ENCODE measurements at places on chromosomes 5 and 9.

- no peak for DNase-seq
These were observed 274.9 kb downstream of the ARHGAP26 start for GRCh38 chr5:143045062-143045461.

DNA sequence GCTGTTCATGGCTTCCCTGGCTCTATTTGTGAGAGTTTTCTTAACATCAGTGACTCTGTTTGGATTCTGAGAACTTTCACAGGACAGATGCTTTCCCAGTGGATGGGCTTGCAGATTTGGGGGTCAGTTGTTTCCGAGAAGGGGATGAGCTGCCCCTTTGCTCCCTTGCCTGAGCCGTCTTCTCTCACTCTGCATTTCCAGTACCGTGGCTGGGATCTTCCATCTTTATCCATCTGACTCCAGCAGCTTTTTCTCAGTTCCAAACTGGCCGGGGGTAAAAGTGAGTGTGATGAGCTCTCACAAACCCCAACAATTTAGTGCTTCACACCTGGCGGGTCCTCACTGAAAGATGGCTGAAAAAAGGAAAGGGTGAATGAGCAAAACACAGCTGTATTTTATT, 79.1 kb downstream of the TENT4A start:
- DNase-seq: no peak

- no peak for DNase-seq
These were observed 43.5 kb upstream of the ANKDD1B start for GRCh38 chr5:75567710-75568109.

- DNase-seq: no peak
These were observed 88.6 kb upstream of the PAPPA start for GRCh38 chr9:116064970-116065369.

DNA sequence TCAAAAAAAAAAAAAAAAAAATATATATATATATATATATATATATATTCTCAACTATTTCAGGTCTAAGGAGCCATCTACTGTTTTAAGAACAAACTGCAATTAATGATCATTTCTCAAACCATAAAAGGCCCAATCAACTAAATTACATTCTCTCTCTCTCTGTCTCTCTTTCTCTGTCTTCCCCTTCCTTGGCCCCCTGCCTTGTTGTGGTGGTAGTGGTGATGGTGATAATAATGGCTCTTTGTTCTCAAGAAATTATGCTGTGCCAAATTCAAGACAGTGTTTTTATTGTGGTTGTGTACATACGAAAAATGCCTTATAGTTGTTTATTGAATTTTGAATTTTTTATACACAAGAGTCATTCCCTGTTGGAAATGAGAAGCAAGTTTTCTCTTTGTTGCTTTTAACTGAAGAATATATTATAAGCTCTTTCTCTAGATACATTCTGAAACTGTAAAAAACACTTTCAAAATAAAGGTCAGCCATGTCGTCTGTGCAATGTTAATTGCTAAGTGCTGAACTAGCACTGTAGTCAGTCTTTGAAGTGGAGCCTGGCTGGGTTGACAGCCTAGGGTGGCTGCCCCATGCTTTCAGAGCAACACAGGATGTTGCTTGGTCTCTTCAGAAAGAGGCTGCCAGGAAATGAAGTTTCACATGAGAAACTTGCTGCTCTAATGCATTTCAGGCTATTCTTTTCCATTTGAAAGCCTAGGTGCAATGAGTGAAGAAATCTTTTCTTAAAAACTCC, 96.0 kb downstream of the HINT1 start:
- DNase-seq: peak; percentile 60

- no peak for DNase-seq
These were observed 75.8 kb downstream of the KIAA1958 start for GRCh38 chr9:112562235-112562958.

- DNase-seq: no peak
These were observed 21.2 kb downstream of the FYB1 start for GRCh38 chr5:39198127-39198526.

- DNase-seq: no peak
These were observed 701.0 kb downstream of the SEMA5A start for GRCh38 chr5:8844847-8845246.

GRCh38 chr9:21357479-21358460, 7.1 kb upstream of the IFNA6 start:
- DNase-seq: no peak

DNA sequence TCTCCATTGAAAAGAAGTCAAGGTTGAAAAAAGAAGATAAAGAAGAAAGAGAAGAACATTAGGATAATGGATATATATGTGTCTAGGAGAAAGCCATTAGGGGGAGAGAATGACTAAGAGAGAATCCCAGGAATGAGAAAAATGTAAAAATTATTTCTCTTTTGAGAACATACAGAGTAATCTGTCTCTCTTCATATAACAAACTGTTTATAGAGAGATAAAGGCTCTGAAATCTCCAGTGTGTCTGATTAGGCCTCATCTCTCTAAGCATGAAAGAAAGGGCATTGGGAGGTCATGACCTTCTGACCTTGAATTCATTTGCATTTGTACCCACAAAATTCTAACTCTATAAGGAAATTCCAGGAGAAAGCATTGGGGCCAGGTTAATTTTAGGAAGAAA, 3.5 kb upstream of the MPDZ start:
- DNase-seq: no peak

- peak; percentile 51 for DNase-seq
These were observed 40.3 kb upstream of the SLC12A7 start for GRCh38 chr5:1152156-1152555.

DNA sequence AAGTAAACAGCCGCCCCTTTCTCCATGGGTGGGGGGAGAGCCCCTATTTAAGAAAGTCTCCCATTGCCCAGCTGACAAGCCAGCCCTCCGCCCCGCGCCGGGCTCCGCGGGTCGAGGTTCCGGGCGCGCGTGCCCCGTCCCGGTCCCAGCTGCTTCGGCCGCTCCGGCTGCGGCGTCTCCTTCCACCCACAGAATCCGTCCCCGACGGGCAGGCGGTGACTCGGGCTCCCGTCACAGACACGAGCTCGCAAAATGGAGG, 223 bp downstream of the NR3C1 start:
- no peak for DNase-seq

DNA sequence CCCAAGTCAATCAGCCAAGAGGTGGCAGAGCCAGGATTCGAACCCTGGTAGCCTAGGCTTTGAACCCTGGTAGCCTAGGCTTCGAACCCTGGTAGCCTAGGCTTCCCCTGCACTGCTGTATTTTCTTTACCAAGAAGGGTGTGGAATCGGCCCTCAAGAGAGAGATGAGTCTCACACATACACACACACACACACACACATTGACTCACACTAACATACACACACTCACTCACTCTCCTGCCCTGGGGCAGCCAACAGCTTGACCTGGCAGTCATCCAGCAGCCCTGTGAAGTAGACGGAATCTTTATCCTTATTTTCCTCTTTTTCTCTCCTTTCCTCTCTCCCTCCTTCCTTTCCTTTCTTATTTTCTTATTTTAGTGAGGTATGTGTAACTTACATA, 55.4 kb upstream of the RPL26L1 start:
- no peak for DNase-seq

DNA sequence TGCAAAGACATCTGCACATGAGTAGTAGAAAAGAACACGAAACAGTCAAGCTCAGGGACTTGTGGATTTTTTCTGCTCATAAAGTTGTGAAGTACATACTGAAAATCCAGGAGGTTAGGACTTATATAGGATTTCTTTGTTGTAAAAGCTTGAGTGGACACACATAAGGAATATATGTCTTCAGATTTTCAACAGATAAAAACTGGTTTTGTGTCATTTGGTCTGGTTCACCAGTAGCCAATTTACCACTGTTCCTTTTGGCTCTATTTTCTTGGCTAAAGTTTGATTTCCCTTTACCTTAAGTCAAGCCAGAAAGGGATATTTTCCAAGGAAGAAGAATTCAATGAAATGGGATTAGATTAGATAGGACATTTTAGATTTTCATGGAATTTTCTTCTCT, 204.3 kb downstream of the NR3C1 start:
- DNase-seq: no peak

- no peak for DNase-seq
These were observed 6.8 kb downstream of the TMEM38B start for GRCh38 chr9:105701145-105701544.

GRCh38 chr5:176875783-176876505, 23.2 kb downstream of the HK3 start:
- DNase-seq: peak; percentile 11

DNA sequence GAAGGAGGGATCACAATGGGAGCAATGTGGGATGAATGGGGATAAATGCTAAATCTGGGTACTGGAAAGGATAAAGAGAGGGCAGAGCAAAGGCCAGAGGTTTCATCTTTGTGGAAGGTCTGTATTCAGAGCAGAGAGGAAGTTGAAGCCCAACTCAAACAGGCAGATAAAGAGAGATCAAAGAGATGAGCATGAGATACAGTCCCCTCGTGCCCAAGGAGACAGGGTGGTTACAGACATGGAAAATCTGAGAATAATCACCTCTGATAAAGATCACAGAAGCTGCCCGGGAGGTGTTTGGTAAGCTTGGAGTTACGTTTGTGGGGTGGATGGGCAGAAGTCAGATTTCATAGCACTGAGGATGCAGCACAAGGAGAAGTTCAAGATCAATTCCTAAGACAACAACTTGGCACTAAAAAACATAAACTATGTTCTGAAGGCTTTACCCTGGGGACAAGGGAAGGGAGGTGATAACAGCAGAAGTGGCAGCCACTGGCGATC, 459 bp upstream of the ERAP2 start:
- DNase-seq: no peak

DNA sequence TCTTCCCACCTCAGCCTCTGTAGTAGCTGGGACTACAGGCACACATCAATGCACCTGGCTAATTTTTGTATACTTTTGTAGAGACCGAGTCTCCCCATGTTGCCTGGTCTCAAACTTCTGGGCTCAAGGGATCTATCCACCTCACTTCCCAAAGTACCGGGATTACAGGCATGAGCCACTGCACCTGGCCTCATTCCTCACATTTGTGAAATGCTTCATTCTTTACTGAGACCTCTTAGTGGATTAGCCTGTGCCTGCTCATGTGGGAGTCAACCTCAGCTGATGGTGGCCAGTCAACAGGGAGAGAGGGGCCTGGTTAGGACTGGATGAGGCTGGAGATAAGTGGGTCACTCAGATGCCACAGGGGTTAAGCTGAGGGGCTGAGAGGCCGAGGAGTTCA, 37.3 kb upstream of the CLK4 start:
- DNase-seq: no peak

DNA sequence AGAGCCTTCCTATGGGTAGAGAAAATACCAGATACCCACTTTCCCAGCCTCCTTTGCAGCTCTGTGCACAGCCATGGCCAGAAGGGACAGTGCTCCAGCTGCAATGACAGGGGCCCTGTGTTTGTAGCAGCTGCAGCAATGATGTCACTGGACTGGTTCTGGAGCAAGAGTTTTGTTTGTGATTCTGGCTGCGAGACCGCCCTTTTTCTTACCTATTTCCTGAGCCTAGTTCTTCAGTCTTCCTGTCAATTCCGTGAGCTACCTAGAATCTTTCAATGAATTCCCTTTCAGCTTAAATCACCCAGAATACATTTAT, 10.0 kb upstream of the BOD1 start:
- no peak for DNase-seq

GRCh38 chr5:42277293-42277692, 145.9 kb upstream of the GHR start:
- DNase-seq: no peak

DNA sequence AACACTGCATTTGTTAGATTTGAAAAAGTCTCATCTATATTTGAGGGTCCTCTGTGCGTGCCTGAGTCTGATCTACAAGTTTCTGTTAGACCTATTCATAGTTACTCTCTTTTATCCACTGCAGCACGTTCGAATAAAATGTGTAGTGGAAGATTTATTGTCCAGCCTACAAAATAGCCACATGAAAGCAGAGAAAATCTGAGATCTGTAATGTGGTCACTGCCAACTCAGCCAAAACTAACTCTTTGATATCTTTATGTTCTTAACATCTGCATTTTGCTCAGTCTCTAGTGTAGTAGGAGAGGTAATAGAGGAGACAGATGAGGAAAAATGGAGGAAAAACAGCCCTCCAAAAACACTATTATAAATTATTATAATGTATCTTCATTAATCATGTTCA, 354.0 kb downstream of the NPR3 start:
- no peak for DNase-seq

DNA sequence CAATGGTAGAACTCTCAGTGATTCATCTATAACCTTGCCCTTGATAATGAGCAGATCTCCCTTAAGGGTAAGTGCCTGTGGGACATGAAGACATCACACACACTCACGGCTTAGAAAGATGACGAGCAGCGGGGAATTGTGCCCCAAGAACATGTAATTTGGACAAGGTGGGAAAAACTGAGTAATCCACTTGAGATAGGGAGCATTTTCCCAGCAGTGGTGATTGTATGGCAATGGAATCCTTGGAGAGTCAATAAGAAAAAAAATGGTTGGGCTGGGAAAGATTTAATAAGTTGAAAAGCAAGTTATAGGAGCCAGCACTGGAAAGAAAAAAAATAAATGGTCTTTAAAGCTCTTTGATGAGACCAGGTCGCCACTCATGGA, 193.1 kb downstream of the GLIS3 start:
- no peak for DNase-seq

DNA sequence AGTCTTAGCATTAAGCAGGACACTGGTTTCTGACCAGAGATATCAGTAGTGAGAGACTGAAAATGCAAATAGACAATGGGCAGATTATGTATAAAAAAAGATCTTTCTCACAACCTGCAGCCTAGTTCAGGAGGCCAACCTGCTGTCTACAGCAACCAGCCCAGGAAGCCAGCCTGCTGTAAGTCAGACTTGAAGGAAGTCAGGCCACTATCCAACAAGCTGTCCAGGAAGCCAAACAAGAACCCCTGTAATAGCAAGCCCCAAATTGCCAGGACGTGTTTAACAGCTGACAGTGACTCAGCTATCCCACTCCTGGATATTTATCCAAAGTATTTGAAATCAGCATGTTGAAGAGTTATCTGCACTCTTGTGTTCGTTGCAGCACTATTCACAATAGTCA, 121.8 kb upstream of the SPIN1 start:
- DNase-seq: no peak

DNA sequence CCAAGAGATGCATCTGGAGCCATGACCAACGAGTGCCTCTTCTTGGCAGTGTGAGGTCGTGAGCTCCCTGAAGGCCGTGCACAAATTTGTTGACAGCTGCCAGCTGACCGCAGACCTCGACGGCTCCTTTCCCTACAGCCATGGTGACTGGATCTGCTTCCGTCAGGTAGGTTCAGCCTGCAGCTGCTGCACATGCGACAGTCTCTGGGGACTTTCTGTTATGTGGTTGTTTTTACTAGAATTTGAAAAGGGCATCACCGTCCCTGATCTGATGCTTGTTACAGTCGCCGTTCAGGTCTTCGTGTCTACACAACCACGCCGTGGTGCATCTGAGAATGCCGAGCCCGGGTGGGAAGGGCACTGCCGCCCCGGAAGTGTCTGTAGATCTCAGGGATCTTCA, 36.5 kb upstream of the LRRC14B start:
- no peak for DNase-seq

Measured in activated gamma-delta T cell treated with Interleukin-2 at 50 U/mL for 16 hours (primary cell).